ENCODE measurements at places on chromosomes 4 and X. TPM values are rescaled to one million over a fixed set of nuclear protein-coding genes. Genes with fewer than 3 reads are reported as not detected.

BEX4 gene
- total RNA-seq, result 9.9 TPM

HS6ST2 gene
- total RNA-seq, result 0.76 TPM

IGSF1 gene
- total RNA-seq, result not detected

LANCL3 gene
- total RNA-seq, result 0.18 TPM

XAGE1A gene
- total RNA-seq, result not detected

WAS gene
- total RNA-seq, result 85.9 TPM

EVC gene
- 0.71 TPM for total RNA-seq

IL2 gene
- total RNA-seq, result 168 TPM

SOD3 gene
- total RNA-seq, result not detected

WWC2 gene
- 3.6 TPM for total RNA-seq

CEP135 gene
- 17.5 TPM for total RNA-seq

ODAPH gene
- not detected for total RNA-seq

MGARP gene
- 0.35 TPM for total RNA-seq

USP27X gene
- total RNA-seq, result 2.2 TPM

XK gene
- not detected for total RNA-seq

UCHL1 gene
- 1.7 TPM for total RNA-seq

DUSP9 gene
- total RNA-seq, result 0.12 TPM

GNPDA2 gene
- 13.8 TPM for total RNA-seq

FGF13 gene
- total RNA-seq, result not detected

NPFFR2 gene
- not detected for total RNA-seq

TCEAL5 gene
- not detected for total RNA-seq

FAM47A gene
- not detected for total RNA-seq

CFAP97 gene
- total RNA-seq, result 54.6 TPM

MMAA gene
- total RNA-seq, result 20.8 TPM

NLGN3 gene
- 0.78 TPM for total RNA-seq

NHSL2 gene
- 0.50 TPM for total RNA-seq

FGG gene
- total RNA-seq, result not detected

SCD5 gene
- total RNA-seq, result 1.3 TPM

RPL39 gene
- total RNA-seq, result 2,556 TPM

P2RY8 gene
- total RNA-seq, result 19.8 TPM

GNRHR gene
- total RNA-seq, result not detected

SPATA4 gene
- not detected for total RNA-seq

C4orf17 gene
- not detected for total RNA-seq

SMPX gene
- not detected for total RNA-seq

CTAG1B gene
- not detected for total RNA-seq

CXCL5 gene
- not detected for total RNA-seq

FHDC1 gene
- total RNA-seq, result 0.09 TPM

NRK gene
- not detected for total RNA-seq

STPG2 gene
- 0.25 TPM for total RNA-seq

IRS4 gene
- total RNA-seq, result not detected

NDUFC1 gene
- total RNA-seq, result 64.8 TPM

CFAP99 gene
- not detected for total RNA-seq

SSX4B gene
- not detected for total RNA-seq

SYN1 gene
- 0.98 TPM for total RNA-seq

ANKRD17 gene
- total RNA-seq, result 58.4 TPM

DDX53 gene
- not detected for total RNA-seq

LDB2 gene
- not detected for total RNA-seq

CXCL11 gene
- total RNA-seq, result not detected

CDX4 gene
- total RNA-seq, result not detected

PRDM8 gene
- total RNA-seq, result 1.4 TPM

CXCL3 gene
- not detected for total RNA-seq
